ENCODE measurements at places on chromosomes 5 and 9. TPM values are rescaled to one million over a fixed set of nuclear protein-coding genes. Genes with fewer than 3 reads are reported as not detected.

The CATSPER3 gene
- total RNA-seq, result not detected

GRCh38 chr5:176995896-176996767 lies 10.4 kb downstream of the UIMC1 start:
- no peaks in the 10 kb centered on the region for H3K36me3 ChIP-seq
- no peak for DNase-seq
- H3K4me1 ChIP-seq, result peaks cover 6% of the 10 kb centered on the region
- no peak overlapping the region for H3K4me3 ChIP-seq

- H3K4me3 ChIP-seq, result no peak overlapping the region
- H3K27me3 ChIP-seq, result no peaks in the 10 kb centered on the region
- no peak for DNase-seq
- H3K27ac ChIP-seq, result no peak overlapping the region
- no peaks in the 10 kb centered on the region for H3K4me1 ChIP-seq
- H3K36me3 ChIP-seq, result no peaks in the 10 kb centered on the region
Observed at GRCh38 chr9:86891091-86891490, 56.2 kb downstream of the GAS1 start.

- no peak overlapping the region for H3K4me3 ChIP-seq
- H3K27me3 ChIP-seq, result no peaks in the 10 kb centered on the region
- H3K27ac ChIP-seq, result no peak overlapping the region
Observed at GRCh38 chr9:16030528-16031185, 477.8 kb downstream of the CCDC171 start.

GRCh38 chr5:5381310-5381913 lies 41.1 kb upstream of the ICE1 start:
- H3K27me3 ChIP-seq, result no peaks in the 10 kb centered on the region
- no peak overlapping the region for H3K4me3 ChIP-seq
- DNase-seq, result no peak
- H3K27ac ChIP-seq, result no peak overlapping the region

GRCh38 chr9:133539991-133540697 lies 5.6 kb downstream of the ADAMTSL2 start:
- peaks cover under 1% of the 10 kb centered on the region for H3K4me1 ChIP-seq
- H3K27me3 ChIP-seq, result no peaks in the 10 kb centered on the region
- H3K4me3 ChIP-seq, result peak overlapping the region; percentile 53
- no peak overlapping the region for H3K27ac ChIP-seq

- no peaks in the 10 kb centered on the region for H3K27me3 ChIP-seq
- peak; percentile 39 for DNase-seq
- H3K4me3 ChIP-seq, result no peak overlapping the region
- no peaks in the 10 kb centered on the region for H3K36me3 ChIP-seq
Observed at GRCh38 chr5:180138976-180139730, 67.6 kb upstream of the RNF130 start.

The NEUROG1 gene
- not detected for total RNA-seq

DNA sequence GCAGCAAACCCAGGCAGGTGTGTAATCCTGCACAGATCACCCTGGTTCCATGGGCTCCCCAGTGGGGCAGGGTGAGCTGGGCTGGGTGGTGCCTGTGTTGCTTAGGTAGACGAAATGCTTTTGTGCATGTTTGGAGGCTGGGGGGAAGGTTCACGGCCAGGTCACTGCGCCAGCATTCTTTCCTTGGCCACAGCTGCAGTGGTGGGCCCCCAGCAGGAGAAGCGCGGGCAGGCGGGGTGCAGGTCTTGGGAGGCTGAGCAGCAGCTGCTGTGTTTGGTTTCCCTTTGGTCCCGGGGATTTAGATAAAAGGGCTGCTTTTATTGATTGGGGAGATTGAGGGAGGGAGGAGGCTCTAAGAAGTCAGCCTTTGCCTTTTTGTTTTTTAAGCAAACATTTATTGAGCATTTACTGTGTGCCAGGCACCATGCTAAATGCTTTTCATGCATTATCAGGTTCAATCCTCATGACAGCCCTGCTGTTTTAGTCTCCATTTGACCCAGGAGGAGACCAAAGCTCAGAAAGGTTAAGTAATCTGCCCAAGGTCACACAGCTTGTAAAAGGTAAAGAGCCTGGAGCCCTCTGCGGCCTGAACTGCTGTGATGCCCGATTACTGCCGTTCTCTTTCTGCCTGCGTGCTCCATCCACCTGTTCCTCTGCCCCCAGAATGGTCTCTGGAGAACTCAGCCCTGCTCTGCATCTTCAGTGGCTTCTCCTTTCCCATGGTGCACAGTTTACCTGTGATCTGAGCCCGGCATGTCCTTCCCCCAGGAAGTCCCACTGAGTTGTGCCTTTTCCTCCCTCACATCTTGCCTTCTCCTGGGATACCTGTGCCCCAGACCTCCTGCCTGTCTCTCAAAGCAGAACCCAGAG lies 94.4 kb downstream of the MACROH2A1 start:
- DNase-seq, result no peak
- no peaks in the 10 kb centered on the region for H3K27me3 ChIP-seq
- H3K36me3 ChIP-seq, result no peaks in the 10 kb centered on the region
- no peak overlapping the region for H3K27ac ChIP-seq
- no peaks in the 10 kb centered on the region for H3K4me1 ChIP-seq
- H3K4me3 ChIP-seq, result no peak overlapping the region

GRCh38 chr9:4927701-4928100 lies 57.4 kb upstream of the JAK2 start:
- peak overlapping the region; percentile 62 for H3K27ac ChIP-seq
- H3K36me3 ChIP-seq, result no peaks in the 10 kb centered on the region
- H3K27me3 ChIP-seq, result no peaks in the 10 kb centered on the region
- DNase-seq, result no peak
- H3K4me1 ChIP-seq, result peaks cover 22% of the 10 kb centered on the region

All from ascending aorta (tissue), 2 donors.